CD14-positive monocyte (primary cell): ENCODE measurements at places on chromosomes 2 and 18. TPM values are rescaled to one million over a fixed set of nuclear protein-coding genes. Genes with fewer than 3 reads are reported as not detected.

- H3K4me3 ChIP-seq: peak overlapping the region; percentile 34
- H3K36me3 ChIP-seq: no peaks in the 10 kb centered on the region
- H3K27me3 ChIP-seq: peaks cover 78% of the 10 kb centered on the region
- no peak overlapping the region for H3K27ac ChIP-seq
- no peak for DNase-seq
Observed at GRCh38 chr18:908758-909724, 4.4 kb downstream of the ADCYAP1 start.

- H3K27me3 ChIP-seq: no peaks in the 10 kb centered on the region
- H3K27ac ChIP-seq: no peak overlapping the region
- H3K4me3 ChIP-seq: no peak overlapping the region
Observed at GRCh38 chr2:10239561-10239967, 63.1 kb upstream of the HPCAL1 start.

DNA sequence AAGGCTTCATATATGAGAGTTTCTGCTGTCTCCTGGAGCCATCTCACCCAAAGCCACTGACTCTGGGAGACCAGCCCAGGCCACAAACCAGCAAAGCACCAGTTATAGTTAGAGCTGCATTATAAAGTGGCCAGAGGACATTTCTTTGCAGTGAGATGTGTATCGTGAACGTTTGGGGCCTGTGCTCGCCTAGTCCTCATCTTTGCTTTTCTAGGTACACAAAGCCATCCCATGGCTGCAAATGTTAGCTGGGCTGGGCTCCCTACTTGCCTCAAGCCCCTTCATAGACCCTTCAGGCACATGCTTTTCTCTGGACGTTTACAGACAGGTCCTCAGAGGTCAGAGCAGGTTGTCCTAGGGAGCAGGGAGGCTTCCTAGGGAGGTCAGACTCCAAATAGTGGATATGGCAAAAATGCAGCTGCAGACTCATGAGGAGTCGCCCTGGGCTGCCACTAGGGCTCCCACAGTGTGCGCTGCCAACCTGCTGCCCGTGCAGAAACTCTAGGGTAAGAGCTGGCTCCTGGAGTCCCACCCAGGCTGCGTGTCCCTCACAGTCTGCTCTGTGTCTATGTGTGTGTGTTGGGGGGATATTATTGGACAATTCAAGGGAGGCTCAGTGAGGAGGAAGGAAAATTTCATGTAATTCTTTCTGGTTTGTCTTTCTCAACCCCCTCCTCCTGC is 141.0 kb downstream of the RPIA start:
- no peak overlapping the region for H3K4me3 ChIP-seq
- H3K4me1 ChIP-seq: no peaks in the 10 kb centered on the region
- no peak overlapping the region for H3K27ac ChIP-seq
- no peaks in the 10 kb centered on the region for H3K27me3 ChIP-seq
- no peak for DNase-seq

DNA sequence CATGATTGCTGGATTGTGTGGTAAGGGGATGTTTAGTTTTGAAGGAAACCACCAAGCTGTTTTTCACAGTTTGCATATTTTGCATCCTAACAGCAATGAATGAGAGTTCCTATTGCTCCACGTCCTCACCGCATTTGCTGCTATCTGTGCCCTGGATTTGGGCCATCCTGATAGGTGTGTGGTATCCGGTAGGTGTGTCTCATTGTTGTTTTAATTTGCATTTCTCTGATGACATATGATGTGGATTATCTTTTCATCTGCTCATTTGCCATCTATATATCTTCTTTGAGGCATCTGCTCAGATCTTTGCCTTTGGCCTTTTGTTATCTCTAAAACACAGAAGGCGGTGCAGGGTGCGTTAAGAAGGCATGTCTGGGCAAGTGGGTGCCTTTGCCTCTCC is 73.3 kb downstream of the LONRF2 start:
- no peak overlapping the region for H3K27ac ChIP-seq
- H3K27me3 ChIP-seq: no peaks in the 10 kb centered on the region
- no peak for DNase-seq
- H3K36me3 ChIP-seq: no peaks in the 10 kb centered on the region
- peaks cover 23% of the 10 kb centered on the region for H3K4me1 ChIP-seq
- no peak overlapping the region for H3K4me3 ChIP-seq

The GPN1 gene
- polyA plus RNA-seq: 46.8 TPM

- H3K4me1 ChIP-seq: peaks cover 44% of the 10 kb centered on the region
- H3K27ac ChIP-seq: peak overlapping the region; percentile 94
- H3K36me3 ChIP-seq: no peaks in the 10 kb centered on the region
Observed at GRCh38 chr2:55420439-55420725, 726 bp upstream of the CCDC88A start.

The SERPINB7 gene
- polyA plus RNA-seq: not detected

GRCh38 chr2:28447943-28448792 is 47.7 kb upstream of the PLB1 start:
- no peaks in the 10 kb centered on the region for H3K36me3 ChIP-seq
- no peaks in the 10 kb centered on the region for H3K27me3 ChIP-seq
- DNase-seq: peak; percentile 91
- no peak overlapping the region for H3K4me3 ChIP-seq
